NCI-H510A (cell line): ENCODE measurements at places on chromosomes 7 and 10.

DNA sequence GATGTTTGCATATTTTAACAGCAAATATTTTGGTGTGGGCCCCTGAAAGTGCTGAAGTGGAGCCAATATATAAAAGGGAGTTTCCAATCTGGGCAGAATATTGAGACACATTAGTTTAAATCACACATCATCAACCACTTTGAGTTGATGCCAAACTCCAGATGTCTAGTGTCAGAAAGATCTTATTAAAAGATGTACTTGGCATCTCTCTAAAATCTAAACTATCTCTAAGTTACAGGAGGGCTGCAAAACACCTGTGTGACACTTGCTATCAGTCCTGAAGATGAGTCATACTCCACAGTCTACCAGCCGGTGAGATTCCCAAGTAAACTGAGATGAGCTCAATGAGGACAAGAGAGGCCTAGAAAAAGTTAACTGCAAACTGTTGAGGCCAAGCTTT, 11.4 kb downstream of the JAZF1 start:
- DNase-seq: no peak

GRCh38 chr10:7351894-7352293, 58.9 kb downstream of the SFMBT2 start:
- DNase-seq: no peak

DNA sequence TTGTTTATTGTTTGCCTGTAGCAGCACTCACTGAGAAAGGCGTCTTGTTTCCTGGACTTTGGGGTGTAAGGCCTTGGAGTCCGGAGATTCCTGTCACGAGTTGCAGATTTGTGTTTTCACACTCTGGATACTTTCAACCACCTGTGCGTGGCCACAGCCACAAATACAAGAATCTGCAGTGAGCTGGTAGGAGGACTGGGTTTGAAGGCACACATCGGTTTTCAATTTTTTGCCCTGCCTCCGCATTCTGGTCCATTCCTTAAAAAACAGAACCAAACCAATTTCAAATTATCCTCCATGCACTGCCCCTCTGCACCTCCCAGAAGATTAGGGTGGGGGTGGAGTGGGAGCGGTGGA, 619 bp downstream of the EXOC4 start:
- DNase-seq: no peak

- no peak for DNase-seq
These were observed 175.8 kb upstream of the PRKCQ start for GRCh38 chr10:6755781-6756460.

DNA sequence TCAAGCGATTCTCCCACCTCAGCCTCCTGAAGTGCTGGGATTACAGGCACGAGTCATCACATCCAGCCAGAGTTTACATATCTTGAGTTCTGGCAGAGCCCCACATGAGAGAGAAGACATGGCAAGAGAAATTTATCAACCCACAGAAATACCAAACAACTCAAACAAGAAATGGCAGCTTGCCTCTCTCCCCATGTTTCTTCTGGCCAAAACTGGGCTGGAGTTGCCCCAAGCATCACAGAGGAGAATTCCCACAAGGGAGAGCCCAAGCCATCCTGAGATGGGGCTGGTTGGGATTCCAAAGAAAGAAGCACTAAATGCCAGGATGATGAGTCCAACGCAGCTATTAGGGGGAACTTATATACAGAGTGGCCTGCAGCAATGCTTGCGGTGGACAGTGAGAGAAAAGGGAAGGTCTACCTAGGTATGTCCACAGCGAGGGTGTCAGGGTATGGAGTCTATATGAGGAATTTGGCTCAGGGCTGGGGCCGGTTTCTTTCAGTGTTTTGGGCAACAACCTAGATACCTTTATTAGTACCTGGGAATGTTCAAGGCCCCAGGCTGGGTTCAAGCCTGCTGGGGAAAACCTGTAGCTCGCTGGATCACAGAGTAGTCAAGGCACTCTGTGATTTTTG, 14.5 kb upstream of the PAX4 start:
- DNase-seq: no peak

- DNase-seq: no peak
These were observed 11.6 kb downstream of the MICALL2 start for GRCh38 chr7:1447551-1448244.

GRCh38 chr7:47266799-47267198, 315.1 kb downstream of the TNS3 start:
- DNase-seq: no peak

GRCh38 chr10:7596356-7596755, 70.4 kb downstream of the ITIH5 start:
- DNase-seq: no peak

DNA sequence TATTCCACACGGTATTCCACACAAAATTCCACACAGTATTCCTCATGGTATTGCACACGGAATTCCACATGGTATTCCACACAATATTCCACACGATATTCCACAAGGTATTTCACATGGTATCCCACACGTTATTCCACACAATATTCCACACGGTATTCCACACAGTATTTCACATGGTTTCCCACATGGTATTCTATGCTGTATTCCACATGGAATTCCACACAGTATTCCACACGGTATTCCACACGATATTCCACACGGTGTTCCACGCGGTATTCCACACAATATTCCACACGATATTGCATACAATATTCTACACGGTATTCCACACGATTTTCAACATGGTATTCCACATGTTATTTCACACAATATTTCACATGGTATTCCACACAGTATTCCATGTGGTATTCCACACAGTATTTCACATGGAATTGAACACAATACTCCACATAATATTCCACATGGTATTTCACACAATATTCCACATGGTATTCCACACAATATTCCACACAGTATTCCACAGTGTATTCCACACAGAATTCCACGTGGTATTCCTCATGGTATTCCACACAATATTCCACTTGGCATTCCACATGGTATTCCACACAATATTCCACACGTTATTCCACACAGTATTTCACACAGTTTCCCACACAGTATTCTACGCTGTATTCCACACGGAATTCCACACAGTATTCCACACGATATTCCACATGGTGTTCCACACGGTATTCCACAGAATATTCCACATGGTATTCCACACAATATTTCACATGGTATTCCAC, 136.0 kb upstream of the CHST15 start:
- DNase-seq: no peak

- DNase-seq: no peak
These were observed 133.5 kb downstream of the BUB3 start for GRCh38 chr10:123287594-123288247.

GRCh38 chr10:78115135-78115853, 81.6 kb downstream of the RPS24 start:
- DNase-seq: no peak

- DNase-seq: no peak
These were observed 329.4 kb upstream of the MYO3A start for GRCh38 chr10:25604591-25604990.
